ENCODE measurements at places on chromosomes 13 and 19.
A peak's percentile ranks its signal among the peaks of the same experiment; 100 is the strongest.

DNA sequence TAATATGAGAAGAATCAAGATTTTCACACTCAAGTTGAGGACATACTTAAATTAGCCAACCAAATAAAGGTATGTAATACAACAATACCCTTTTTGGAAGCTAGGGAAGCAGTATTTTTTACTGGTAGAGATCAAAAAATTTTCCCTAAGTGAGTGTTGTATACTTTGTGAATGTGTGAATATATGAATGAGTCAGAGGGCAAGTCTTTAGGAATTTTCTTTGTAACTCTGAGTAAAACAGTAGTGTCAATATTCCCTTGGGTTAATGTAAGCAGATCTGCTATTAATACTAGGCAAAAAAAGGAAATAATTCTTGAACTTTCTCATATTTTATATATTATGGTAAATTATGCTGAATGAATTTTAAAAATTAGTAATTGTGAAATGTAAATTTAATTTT lies 1161.8 kb upstream of the MIR17HG start:
- no peak for DNase-seq

DNA sequence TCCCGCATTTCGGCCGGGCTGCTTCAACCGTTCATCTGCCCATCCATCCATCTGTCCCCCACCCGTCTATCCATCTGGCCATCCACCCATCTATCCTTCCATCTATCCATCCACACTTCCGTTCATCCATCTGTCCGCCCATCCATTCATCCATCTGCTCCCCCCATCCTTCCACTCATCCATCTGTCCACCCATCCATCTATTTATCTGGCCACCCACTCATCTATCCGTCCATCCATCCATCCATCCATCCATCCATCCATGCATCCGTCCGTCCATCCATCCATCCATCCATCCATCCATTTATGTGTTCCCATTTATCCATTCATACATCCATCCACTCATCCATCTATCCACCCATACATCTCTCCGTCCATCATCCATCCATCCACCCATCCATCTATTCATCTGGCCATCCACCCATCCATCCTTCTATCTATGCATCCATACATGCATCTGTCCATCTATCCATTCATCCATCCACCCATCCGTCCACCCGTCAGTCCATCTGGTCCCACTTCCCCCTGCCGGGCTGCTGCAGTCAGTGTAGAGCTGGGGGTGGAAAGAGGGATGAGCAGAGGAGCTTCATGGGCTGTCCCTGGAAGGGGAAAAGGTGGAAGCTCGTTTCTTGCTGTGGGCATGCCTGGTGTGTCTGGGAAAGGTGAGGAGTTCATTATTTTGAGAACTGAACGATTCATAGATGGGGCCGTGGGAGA lies 722 bp downstream of the HSD11B1L start:
- no peak for DNase-seq

DNA sequence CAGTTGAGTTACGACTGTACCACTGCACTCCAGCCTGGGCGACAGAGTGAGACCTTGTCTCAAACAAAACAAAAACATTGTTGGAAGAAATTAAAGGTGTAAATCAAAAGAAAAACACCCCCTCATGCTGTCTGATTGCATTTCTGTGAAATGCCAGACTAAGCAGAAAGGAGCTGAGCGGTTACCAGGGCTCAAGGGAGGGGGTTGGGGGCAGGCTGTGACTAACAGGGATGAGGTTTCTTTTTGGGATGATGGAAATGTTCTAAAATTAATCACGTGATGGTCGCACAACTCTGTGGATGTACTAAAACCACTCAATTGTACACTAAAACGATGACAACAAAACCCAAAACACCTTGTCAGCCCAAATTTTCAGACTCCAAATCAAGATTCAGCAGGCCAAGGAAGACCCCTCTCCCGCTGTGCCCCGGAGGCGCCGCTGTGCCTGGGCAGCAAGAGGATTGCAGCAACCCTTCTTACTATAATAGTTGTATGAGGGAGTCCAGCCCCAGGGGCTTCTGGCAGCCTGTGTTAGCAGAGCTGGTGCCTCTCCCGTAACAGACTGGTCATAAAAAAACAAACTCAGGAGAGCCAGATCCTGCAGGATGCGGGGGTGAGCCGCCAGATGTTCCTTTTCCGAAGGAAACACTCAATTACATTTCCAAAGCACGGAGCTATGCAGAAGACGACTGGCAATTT lies 20.9 kb downstream of the CAPS start:
- no peak for DNase-seq

- no peak for DNase-seq
Measured at GRCh38 chr13:110616103-110617101, 1.1 kb downstream of the NAXD start.

GRCh38 chr19:44685877-44686276 lies 13.1 kb upstream of the CEACAM16 start:
- no peak for DNase-seq

GRCh38 chr13:33884531-33885220 lies 66.7 kb downstream of the RFC3 start:
- no peak for DNase-seq

- DNase-seq = no peak
Measured at GRCh38 chr19:44587963-44588770, 25.2 kb upstream of the IGSF23 start.

GRCh38 chr19:48858984-48859710 lies 9.3 kb downstream of the PLEKHA4 start:
- DNase-seq = peak; percentile 68

- no peak for DNase-seq
Measured at GRCh38 chr13:85828094-85828684, 29.0 kb upstream of the SLITRK6 start.

- no peak for DNase-seq
Measured at GRCh38 chr13:35672611-35673010, 196.1 kb upstream of the MAB21L1 start.

DNA sequence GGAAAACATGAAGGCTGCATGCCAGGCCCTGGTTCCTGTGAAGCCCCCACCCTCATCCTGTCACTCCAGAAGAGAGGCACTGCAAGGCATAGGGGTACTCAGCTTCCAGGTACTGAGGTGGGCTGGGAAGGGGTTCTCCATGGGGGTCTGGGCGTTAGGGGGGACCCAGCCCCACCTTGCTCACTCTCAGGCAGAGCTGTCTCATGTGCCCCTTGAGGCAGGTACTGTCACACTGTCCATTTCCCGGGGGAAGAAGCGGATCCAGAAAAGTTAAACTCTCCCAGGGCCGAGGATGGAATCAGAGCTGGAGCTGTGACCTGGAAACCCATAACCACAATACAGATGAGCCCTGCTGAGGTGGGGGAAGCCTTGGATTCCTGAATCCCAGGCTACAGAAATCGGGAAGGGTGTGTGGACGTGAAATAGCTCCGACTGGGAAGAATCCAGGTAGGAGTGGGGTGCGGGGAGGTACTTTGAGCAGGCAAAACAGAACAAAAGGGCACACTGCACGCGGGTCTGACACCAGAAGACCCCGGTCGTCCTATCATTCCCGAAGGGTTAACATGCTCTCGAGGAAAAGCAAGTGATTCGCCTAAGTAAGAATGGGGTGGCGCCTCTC lies 540 bp upstream of the USE1 start:
- DNase-seq = no peak

- DNase-seq = no peak
Measured at GRCh38 chr13:28409648-28410047, 85.3 kb downstream of the FLT1 start.

DNA sequence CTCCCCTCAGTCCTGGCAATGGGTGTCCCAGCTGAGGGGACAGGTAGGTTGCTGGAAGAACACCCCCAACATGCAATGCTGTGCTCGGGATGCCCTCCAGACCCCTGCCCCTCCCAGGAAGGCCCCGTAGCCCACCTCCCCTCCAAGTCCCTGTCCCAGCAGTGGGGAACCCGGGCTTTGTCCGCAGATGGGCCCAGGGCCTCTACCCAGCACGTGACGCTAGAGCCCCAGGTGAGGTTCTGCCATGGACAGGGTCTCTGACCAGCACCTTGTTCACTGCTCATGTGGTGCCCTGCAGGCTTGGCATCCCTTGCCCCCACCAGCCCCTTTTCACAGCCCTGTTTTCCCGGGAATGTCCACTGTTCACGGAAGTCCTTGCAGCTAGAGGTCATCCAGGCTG lies 220.0 kb upstream of the SGCG start:
- DNase-seq = no peak

- DNase-seq = no peak
Measured at GRCh38 chr19:45906221-45906620, 3.8 kb upstream of the MYPOP start.

DNA sequence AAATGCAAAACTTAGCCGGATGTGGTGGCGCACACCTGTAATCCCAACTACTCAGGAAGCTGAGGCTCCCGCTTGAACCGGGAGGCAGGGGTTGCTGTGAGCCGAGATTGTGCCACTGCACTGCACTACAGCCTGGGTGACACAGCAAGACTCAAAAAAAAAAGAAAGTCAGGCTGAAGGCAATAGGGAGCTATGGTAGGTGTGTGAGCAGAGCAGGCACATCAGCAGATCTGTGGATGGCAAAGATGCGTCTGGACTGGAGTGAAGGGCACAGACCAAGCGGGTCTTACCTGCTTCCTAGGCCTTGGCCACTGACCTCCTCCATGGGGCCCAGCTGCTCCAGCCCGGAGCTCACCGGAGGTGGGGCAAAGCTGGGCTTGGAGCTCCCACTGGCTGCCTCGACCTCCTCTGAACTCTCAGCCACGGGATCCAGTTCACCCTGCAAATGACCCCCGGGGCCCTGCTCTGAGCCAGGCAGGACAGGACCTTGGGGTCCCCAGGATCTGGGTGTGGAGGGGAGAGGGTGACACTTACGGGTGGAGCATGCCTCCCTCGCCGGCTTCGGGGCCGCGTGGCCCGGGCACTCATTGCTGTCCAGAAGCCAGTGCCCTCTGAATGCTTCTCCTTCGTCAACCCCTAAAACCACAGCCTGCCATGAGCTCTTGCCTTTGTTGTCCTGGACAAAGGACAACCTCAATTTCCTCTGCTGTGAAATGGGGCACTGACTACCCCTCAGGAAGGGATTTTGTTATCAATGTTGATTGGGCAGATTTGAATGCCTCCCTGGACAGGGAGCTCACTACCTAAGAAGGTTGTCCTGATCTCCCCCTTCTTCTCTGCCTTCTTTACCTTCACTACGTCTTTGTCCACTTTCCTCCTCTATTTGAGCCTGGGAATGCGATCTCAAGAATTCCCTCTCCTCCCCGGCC lies 569 bp downstream of the USHBP1 start:
- no peak for DNase-seq

- DNase-seq = no peak
Measured at GRCh38 chr13:97189928-97190327, 32.2 kb upstream of the MBNL2 start.

GRCh38 chr13:110446575-110446890 lies 115.0 kb downstream of the RAB20 start:
- no peak for DNase-seq

- DNase-seq = no peak
Measured at GRCh38 chr13:109706015-109706715, 80.2 kb downstream of the IRS2 start.

GRCh38 chr19:17775245-17775927 lies 19.6 kb upstream of the B3GNT3 start:
- no peak for DNase-seq

DNA sequence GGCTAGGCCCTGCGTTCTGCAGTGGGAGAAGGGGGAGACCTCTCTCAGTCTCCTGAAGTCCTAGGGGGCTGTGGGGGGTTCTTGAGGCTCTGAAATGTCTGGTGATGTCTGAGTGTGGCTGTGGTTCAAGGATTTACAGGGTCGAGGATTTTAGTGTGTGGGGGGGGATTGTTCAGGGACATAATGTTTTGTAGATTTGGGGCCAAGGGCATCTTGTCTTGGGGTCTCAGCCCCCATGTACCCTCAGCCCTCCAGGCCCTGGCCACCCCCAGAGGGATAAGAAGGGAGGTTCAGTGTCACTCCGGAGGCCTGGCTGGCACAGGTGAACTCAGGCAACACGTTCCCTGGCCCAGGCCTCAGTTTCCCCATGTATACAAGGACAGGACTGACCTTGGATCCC lies 2.4 kb upstream of the APC2 start:
- no peak for DNase-seq

DNA sequence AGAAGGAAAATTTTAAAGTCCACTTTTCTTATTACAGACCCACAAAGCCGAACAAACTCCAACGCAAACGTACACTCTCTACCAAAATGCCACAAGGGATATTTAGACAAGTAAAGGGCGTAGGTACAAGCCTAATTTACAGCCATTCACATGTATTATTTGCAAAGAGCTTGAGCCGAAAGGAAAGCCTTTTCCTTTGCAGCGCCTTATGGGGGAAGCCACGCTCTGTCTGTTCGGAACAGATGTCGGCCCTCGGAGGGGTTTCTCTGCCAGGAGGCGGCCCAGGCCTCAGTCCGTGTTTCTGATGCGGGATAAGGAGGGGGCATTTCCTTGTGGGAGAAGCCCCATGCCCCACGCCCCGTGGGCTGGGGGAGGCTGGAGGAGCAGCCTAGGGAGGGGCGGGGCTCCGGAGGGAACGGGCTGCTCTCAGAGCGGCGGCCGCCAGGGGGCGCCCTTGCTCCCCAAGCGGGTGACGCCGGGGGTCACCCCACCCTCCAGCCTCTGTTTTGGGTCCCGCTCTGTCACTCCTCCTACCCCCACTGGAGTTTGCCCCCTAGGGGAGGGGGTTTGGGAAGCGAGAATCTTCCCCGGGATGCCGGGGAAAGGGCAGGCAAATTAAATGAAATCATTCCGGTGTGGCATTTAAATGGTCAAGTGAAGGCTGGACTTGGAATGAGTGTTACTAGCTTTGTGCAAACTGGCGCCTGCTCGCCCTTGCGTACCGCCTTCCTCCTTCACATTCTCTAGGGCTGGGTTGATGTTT lies 2.9 kb downstream of the HTR2A start:
- peak; percentile 66 for DNase-seq

DNA sequence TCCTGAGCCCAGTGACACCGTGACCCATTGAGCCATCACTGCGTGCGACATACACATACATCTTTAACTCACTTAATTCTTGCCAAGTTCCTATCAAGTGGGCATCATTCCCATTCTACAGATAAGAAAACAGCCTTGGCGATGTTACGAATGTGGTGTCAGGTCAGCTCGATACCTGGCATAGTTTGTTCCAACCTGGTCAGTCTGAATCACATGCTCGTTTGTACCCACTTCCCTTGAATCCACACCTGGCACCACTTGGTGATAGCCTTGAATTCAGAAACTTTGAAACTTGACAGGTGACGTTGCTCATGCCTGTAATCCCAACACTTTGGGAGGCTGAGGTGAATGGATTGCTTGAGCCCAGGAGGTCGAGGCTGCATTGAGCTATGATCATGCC lies 59.1 kb downstream of the SLC7A9 start:
- DNase-seq = no peak

- DNase-seq = peak; percentile 20
Measured at GRCh38 chr19:408441-408901, 476 bp downstream of the C2CD4C start.

DNA sequence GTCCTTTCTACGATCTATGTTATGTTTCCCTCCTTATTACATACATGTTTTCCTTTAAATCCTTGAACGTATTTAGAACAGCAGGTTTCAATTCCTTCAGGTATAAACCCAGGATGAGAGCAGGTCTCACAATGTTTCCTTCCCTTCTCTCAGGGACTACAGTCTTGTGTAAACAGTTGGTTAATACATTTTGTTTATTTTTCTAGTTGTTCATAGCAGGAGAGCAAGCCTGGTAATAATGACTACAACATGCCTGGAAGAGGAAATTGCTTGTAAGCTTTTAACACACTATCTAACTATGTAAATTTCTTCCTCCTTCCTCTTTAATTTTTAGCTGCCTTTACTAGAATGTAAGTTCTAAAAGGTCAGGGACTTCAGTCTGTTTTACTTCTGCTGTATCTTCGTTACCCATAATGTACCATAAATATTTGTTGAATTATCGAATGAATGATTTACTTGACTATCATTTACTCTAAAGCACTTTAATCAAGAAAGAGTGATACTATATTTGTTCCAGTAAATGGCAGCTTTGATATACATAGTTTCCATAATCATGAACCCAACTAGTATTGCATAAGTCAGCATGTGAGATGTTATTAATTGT lies 28.9 kb upstream of the TNFRSF19 start:
- DNase-seq = no peak

Data from naive thymus-derived CD4-positive, alpha-beta T cell (primary cell).